ENCODE measurements at places on chromosomes 4 and X.

DNA sequence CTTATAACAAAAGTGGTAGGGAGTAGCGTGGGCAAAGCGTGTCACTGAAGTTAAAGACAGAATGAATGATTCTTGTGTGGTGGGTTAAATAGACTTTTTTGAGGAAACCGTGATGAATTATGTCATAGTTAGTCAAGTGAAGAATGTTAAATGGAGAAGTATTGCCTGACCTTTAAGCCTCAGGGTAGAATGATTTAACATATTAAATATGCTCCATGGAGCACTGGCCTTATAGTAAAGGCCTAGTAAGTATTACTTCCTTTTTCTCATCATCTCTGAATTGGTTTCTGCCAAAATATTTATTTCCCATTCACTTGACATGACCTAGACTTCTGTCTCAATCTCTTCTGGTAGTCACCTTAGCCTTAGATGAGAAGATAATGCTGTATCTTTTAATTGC is 23.7 kb downstream of the MAGEB1 start:
- no peak for DNase-seq

GRCh38 chr4:66795724-66796123 is 749.6 kb downstream of the CENPC start:
- DNase-seq: no peak

DNA sequence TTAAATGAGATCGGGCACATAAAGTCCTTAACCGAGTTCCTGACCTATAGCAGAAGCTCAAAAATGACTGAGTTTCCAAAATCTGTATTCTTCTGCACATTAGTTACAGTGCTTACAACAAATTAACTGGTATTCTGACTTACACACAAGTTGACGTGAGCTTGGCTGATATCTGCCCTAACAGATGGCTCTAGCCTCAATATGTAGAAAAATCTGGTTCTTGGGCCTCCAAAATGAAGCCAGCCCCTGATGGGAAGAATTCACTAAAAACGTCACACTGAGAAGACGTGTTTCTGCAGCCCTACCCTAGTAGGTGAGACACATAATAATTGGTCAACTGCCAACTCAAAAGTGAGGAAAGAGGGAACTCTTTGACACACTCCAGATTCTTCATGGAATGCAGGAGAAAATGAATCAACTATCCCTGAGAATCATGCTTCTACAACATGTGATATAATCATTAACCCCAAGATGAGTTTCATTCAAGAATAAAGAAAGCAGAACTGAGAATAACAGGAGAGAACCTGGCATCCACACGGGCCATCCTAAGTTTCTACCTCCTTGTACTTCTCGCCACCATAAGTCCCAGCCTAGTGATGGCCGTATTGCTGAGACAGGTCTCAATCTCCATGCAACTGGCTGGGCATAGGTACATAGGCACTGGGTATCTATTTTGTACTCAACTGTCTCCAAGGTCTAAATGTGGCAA is 8.2 kb downstream of the STX18 start:
- DNase-seq: peak; percentile 54

DNA sequence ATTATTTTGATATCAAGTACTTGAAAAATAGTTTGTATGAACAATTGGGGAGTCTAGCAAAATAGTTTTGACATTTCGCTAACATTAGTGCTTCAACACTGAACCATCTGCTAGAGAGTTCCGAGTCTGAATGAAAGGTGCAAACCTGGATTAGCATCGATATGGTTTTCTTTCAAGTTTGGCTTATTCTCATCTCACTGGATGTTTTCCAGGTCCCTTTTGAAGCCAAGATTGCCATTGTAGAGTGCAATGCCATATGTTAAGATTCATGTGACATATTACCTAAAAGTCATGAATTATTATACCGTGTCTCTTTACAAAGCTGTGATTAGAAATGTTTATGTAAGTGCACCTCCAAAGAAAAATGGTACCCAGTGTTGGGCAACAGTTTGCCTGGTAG is 36.8 kb upstream of the NAA11 start:
- no peak for DNase-seq

- no peak for DNase-seq
These were observed 43.6 kb upstream of the TBC1D9 start for GRCh38 chr4:140799686-140800225.

GRCh38 chrX:45540181-45540580 is 339.5 kb upstream of the DIPK2B start:
- DNase-seq: no peak

GRCh38 chr4:2755821-2756690 is at the start of gene TNIP2:
TSS of gene TNIP2 (minus strand) at chr4:2756336. CDS start at chr4:2756289, 47 bp downstream.
- peak; percentile 19 for DNase-seq

Measured in kidney epithelial cell (primary cell).